ENCODE measurements at places on chromosomes 4 and X. TPM values are rescaled to one million over a fixed set of nuclear protein-coding genes. Genes with fewer than 3 reads are reported as not detected.

Gene CXCR3
- not detected for total RNA-seq

Gene VEGFD
- under 0.01 TPM for total RNA-seq

Gene MAGEE2
- not detected for total RNA-seq

Gene NKX6-1
- total RNA-seq = 2.7 TPM

Gene DCAF4L1
- not detected for total RNA-seq

Gene MAGEB10
- not detected for total RNA-seq

Gene TMEM154
- 6.2 TPM for total RNA-seq

Gene ATP6AP2
- 99.4 TPM for total RNA-seq

Gene AR
- 2.7 TPM for total RNA-seq

Gene IL9R
- not detected for total RNA-seq

Gene PDCL2
- total RNA-seq = not detected

Gene KDR
- total RNA-seq = 0.74 TPM

Gene GATA1
- not detected for total RNA-seq

Gene SRPX2
- 32.4 TPM for total RNA-seq

Gene DCAF16
- 21.7 TPM for total RNA-seq

Gene NEK1
- total RNA-seq = 3.7 TPM

Gene BEX5
- total RNA-seq = not detected

Gene DOK7
- not detected for total RNA-seq

Gene HPGDS
- total RNA-seq = not detected

Gene CSN1S1
- not detected for total RNA-seq

Gene GIMD1
- not detected for total RNA-seq

Gene NOA1
- total RNA-seq = 19.2 TPM

Gene NAT8L
- under 0.01 TPM for total RNA-seq

Gene FMR1NB
- not detected for total RNA-seq

Gene PRSS12
- 30.3 TPM for total RNA-seq

Gene KLHL13
- total RNA-seq = 3.2 TPM

Gene TCEAL1
- total RNA-seq = 10.3 TPM

Gene TMEM35A
- 5.5 TPM for total RNA-seq

Gene PROM1
- total RNA-seq = 0.17 TPM

Gene KCNE5
- total RNA-seq = not detected

Gene MAGEB4
- not detected for total RNA-seq

Gene FAM9C
- total RNA-seq = not detected

Gene GSX2
- total RNA-seq = not detected

Gene LRRC66
- total RNA-seq = 0.17 TPM

Gene ZNF630
- total RNA-seq = 1.3 TPM

Gene MOSPD2
- 11.3 TPM for total RNA-seq

Gene PITX2
- 0.30 TPM for total RNA-seq

Gene C4orf51
- total RNA-seq = not detected

Gene FRG1
- 39.0 TPM for total RNA-seq

Gene AKAP14
- total RNA-seq = not detected

Gene PAQR3
- total RNA-seq = 12.9 TPM

Gene PCSK1N
- 0.17 TPM for total RNA-seq

Gene TEX13B
- not detected for total RNA-seq

Gene FAM13A
- total RNA-seq = 14.1 TPM

Gene FOXR2
- not detected for total RNA-seq

Gene LONRF3
- 0.15 TPM for total RNA-seq

Gene ELF4
- total RNA-seq = 17.8 TPM

Gene LIMCH1
- 0.34 TPM for total RNA-seq

Gene AFP
- 2.5 TPM for total RNA-seq

Gene HS3ST1
- not detected for total RNA-seq
